ENCODE measurements at places on chromosomes 3 and 15.

GRCh38 chr3:135622215-135622614 is 343.3 kb upstream of the PPP2R3A start:
- DNase-seq, result no peak

GRCh38 chr3:134239538-134239937 is 11.1 kb downstream of the RYK start:
- DNase-seq, result no peak

DNA sequence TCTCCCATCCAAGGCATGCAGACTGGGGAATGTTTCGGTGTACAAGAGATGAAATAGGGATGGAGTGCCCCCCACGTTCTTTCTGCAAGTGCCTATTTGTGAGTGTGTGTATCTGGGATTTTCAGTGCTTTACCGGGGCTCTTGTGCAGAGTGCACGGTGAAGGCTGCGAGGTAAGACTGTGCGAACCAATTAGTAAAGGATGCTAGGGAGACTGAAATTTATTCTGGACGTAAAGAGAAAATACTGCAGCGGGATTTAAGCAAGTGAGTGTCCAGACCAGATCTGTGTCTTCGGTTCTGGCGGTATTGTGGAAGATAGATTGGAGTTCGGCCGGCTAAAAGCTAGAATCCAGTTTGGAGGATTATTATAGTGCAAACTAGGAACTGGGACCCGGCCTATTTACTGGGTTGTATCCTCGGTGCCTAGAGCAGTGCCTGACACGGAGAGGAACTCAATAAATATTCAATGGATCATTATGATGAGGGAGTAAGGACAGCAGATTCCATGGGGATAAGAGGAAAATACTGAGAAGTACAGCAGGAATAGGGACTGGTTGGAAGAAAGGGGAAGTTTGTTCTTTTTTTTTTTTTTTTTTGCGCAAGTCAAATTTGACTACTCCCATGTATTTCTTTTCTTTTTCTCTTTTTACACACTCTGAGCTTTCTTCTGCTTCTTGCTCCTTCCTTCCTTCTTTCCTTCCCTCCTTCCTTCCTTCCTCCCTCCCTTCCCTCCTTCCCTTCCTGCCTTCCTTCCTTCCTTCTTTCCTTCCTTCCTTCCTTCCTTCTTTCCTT is 580 bp upstream of the MAGEF1 start:
- no peak for DNase-seq

GRCh38 chr15:69794645-69795469 is 302.9 kb downstream of the TLE3 start:
- no peak for DNase-seq

DNA sequence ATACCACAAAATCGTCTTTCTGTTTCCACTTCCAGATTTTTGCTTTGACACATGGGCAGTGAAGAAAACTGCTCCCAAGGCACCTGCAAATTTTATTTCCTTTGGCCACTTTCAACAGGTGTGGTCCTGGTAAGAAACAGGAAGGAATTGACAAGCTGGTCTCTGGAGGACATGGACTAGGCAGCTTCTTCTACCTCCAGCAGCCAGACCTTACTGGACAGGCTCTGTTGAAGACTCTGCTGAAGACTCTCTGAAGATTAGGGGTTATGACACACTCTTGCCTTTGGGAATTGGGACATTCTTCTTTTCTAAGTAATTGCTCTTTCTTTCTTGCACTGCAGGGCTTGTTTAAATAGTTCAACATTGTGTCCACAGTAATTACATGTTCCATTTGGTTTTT is 147.7 kb upstream of the DCBLD2 start:
- DNase-seq, result no peak

DNA sequence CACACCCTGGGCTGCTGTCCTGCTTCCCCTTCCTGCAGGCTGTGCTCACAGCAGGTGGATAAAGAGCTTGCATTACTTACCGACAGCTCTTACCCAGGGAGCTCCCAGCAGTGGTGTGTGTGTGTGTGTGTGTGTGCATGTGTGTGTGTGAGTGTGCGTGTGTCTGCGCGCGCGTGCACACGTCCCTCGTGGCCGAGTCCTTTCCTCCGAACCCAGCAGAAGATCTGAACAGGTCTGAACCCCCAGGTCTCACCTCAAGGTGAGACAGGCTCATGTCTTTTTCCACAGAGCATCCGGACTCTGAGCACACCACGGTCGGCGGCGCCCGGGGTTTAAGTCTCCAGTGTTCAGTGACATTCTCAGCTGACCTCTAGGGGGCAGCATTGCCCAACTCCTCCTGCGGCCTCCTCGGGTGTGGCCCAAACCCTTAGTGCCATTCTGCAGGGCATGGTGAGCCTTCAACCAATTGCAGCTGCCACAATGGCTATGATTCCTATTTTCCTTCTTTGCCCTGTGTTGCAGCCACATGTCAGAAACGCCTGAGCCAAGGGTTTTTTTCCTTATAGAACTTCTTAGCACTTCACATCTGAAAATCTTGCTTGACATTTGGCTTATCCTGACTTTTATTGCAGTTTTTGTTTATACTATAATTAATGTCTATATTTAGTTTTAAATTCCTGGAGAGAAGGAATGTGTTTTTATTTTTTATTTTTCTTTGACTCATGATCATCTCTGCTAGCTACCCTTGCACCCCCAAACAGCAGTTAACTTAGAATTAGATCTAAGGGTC is 64.1 kb upstream of the KLHL25 start:
- DNase-seq, result peak; percentile 73

- DNase-seq, result no peak
Measured at GRCh38 chr3:108171106-108171505, 51.1 kb downstream of the IFT57 start.

- no peak for DNase-seq
Measured at GRCh38 chr3:74639681-74640080, 25.2 kb upstream of the CNTN3 start.

DNA sequence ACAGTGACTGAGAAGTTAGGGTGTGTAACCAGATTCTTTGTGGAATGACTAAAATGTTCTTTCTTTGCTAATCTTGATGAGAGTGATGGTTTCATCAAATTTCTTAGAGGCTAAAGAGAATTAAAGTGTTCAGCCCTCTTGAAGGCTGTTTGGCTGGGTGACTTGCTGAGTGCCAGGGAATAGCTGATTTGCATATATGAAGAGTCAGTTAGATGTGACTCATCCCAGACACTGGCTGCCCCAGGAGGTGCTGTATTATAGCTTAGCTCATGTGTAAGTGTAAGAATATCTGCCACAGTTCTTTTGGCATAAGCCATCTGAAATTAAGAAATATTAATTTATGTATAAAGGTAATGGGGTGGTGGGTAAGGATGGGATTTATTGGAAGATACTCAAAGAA is 535.1 kb downstream of the NLGN1 start:
- no peak for DNase-seq

GRCh38 chr3:73073091-73073707 is 11.7 kb downstream of the EBLN2 start:
- DNase-seq, result no peak

DNA sequence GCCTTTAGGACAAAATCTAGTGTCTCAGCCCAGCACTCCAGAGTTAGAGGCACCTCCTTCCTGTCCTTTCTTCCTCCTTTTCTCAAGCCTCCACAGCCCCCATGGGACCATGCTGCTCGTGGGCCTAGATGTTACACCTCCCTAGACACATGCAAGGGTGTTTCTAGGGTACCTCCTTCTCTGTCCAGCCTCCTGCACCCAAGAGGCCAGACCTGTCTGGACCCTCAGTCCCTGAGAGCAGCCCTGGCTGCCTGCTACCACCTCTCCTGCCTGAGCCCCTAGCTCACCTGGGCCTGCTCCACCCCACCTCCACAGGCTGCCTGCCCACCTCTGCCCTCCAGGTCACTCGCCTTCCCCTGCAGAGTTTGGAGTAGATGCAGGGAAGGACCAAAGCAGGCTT is 5.2 kb downstream of the LOXL1 start:
- no peak for DNase-seq

- DNase-seq, result peak; percentile 8
Measured at GRCh38 chr3:129942296-129942695, 32.2 kb upstream of the TRH start.

DNA sequence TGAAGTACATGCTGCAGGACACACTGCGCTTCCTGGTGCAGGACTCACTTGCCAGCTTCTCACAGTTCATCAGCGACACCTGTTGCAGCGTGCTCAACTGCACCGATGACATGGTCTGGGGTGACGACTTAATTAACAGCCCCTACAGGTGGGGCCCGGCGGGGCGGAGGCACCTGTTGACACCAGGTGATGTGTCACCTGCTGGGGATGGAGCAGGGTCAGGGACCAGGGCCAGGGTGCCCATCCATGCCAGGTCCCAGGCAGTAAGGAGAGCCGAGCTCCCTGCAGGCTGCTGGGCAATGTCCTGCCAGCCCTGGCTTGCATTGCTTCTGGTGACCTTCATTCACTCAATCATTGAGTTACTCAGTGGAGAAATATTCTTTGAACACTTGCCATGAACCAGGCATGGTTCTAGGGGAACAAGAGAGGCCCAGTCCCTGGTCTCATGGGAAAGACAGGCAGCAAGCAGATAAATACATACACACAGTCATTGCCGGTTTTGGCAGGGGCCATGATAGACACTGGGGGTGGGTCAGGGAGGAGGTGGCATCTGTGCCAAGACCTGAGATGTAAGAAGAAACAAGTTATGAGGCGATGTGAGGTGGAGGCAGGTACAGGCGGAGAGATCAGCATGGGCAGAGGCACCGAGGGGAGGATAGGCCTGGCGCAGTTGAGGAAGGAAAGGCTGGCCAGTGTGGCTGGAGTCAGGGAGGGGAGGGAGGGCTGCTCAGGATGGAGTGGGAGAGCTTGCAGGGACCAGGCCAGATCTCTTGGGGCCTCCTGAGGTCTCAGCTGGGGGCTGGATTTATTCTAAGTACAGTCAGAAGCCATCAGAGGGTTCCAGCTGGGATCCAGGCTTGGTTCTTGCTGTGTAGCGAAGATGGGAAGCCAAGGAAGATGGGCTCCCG is 30.8 kb downstream of the DNAH1 start:
- DNase-seq, result no peak

- no peak for DNase-seq
Measured at GRCh38 chr3:183293966-183294365, 40.9 kb downstream of the B3GNT5 start.

GRCh38 chr3:173793963-173794362 is 396.4 kb downstream of the NLGN1 start:
- no peak for DNase-seq

- no peak for DNase-seq
Measured at GRCh38 chr3:152703245-152703890, 131.6 kb upstream of the P2RY1 start.

- no peak for DNase-seq
Measured at GRCh38 chr3:136984837-136985236, 27.1 kb downstream of the IL20RB start.

DNA sequence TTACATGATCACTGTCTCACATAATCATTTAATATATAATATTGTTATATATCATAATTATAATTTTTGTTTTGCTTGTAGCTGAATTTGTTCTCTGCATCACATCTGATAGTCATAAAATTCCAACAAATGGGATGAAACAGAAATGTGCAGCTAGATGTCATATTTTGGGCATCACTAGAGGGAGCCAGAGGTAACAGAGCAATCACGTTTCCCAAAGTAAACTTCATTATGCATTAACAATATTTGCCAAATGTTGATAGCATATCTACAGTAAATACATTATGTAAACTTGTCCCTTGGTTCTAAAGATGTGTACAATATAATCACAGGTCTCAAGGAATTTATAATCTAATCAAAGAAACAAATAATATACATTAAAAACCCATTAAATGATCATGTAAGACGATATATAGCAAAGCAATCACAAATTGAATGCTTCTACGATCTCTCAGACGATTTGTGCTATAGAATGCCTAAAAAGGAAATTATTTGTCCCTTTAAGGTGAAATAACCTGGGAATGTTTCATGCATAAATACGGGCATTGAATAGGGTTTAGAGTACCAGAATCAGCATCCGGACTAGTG is 234.2 kb upstream of the MCTP2 start:
- DNase-seq, result no peak

GRCh38 chr15:50180091-50180490 is 1.9 kb upstream of the SLC27A2 start:
- DNase-seq, result no peak

GRCh38 chr15:92676561-92676960 is 21.0 kb upstream of the FAM174B start:
- DNase-seq, result no peak

DNA sequence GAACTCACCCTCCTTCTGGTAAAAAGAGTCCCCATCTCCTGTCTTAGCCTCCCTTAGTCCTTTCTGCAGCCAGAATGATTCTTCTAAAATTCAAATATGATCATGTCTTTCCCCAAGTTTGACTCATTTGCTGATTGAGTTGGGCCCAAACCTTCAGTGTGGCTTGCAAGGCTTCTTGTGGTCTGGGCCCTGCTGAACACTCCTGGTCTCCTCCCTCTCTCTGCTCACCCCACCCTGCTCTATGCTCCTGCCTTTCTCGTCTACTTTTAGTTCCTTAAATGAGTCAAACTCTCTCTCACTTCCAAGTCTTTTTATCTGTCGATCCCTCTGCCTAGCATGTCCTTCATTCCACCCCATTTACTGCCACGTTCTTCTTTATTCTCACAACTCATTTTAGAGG is 72.6 kb downstream of the CCR1 start:
- DNase-seq, result no peak

DNA sequence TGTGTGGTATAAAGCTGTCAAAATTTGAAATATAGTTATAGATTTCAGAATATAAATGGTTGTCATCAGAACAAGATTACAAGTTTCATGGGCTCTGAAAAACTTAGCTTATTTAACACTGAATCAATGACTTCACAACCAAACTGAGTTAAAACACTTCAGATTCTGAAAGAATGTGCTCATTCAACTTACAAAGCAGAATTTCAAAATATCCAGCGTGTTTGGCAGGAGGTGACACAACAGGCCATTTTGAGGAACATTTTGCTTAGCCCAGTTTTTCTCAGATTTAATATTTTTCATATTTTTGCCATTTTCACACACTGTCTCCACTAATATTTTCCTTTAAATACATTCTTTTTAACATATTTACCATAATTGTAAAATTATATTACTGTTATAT is 781.1 kb downstream of the TUSC7 start:
- DNase-seq, result no peak

DNA sequence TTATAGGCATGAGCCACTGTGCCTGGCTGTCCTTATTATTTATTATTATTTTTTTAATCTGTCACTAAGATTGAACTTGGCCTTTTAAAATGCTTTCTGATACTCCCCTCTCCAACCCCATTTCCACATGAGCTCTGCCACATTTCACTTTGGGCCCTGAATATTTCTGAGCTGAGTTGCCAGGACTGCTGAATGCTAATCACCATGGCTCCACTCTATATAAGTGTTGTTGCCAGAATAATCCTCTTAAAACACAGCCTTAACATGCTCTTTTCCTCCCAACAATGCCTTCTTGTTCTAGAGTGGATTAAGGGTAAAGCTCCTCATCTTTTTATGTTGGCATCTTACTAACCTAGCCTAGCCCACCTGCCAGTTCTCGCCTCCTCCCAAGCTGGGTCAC is 124.4 kb downstream of the PDZRN3 start:
- no peak for DNase-seq

DNA sequence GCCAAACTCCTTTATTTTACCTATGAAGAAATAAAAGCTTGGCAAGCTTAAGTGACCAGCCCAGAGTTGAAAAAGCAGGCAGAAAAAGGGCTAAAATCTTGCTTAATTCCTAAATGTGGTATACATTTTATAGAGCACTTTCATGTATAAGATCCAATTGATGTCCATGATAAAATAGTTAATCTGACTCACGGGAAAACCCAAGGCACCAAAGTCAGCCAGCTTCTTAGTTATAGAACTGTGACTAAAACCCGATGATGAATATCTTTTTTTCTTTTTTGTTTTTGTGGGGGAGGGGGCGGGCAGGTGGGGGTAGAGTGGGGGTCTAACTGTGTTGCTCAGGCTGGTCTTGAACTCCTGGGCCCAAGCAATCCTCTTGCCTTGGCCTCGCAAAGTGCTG is 71.4 kb downstream of the PEAK1 start:
- DNase-seq, result no peak
